Neural cell (in vitro differentiated cells): ENCODE measurements at places on chromosomes 11 and 22. TPM values are rescaled to one million over a fixed set of nuclear protein-coding genes. Genes with fewer than 3 reads are reported as not detected.

ZNRF3 gene
- polyA plus RNA-seq: 2.6 and 2.9 TPM in 2 replicates

HEPACAM gene
- polyA plus RNA-seq: not detected in 2 replicates

PAX6 gene
- polyA plus RNA-seq: 72.6 and 74.7 TPM in 2 replicates

PDGFB gene
- 0.08 and 0.61 TPM in 2 replicates for polyA plus RNA-seq

MGAT3 gene
- polyA plus RNA-seq: 29.1 and 36.2 TPM in 2 replicates

SCUBE2 gene
- 2.6 and 9.9 TPM in 2 replicates for polyA plus RNA-seq

CSTPP1 gene
- polyA plus RNA-seq: 46.4 and 64.3 TPM in 2 replicates

FGF3 gene
- 3.7 and 6.0 TPM in 2 replicates for polyA plus RNA-seq

NXPE1 gene
- not detected in 2 replicates for polyA plus RNA-seq
